H9 (cell line): ENCODE measurements at places on chromosomes 5 and 9.

DNA sequence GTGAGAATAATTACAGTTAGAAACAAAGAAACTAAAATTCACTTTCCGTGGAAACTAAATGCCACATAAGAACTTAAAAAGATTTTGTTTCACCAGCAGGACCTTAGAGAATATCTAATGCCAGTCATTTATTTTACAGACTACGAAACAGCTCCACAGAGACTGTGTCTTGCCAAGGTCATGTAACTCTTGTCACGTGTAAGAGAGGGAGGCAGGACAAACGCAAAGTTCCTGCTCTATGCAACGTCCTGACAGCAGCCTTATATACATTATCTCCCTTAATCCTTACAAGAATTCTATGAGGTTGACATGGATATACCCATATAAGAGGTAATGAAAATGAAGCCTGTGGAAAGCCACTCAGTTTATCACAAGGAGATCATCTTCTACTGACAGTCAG is 39.4 kb downstream of the CTNNAL1 start:
- DNase-seq, result no peak

- no peak for DNase-seq
These were observed 32.6 kb downstream of the FOXI1 start for GRCh38 chr5:170138273-170138672.

- no peak for DNase-seq
These were observed 109.8 kb downstream of the NSG2 start for GRCh38 chr5:174155281-174155680.

DNA sequence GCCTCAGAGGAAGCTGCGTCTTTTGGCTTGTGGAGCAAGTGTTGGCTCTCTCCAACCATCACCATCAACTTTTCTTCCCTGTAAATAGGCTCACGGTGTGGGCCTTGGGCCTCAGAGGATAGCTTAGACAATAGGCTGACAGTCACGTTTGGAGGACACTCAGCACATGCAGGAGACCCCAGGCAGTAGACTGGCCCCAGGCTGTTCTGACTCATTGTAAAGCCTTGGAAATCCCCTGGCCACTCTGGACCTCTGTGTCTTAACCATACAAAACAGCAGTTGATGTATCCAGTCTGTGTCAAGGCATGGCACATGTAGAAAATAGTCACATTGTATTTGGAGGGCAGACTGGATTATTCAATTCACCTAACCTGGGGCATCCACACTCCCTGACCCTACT is 18.6 kb downstream of the CD74 start:
- no peak for DNase-seq

DNA sequence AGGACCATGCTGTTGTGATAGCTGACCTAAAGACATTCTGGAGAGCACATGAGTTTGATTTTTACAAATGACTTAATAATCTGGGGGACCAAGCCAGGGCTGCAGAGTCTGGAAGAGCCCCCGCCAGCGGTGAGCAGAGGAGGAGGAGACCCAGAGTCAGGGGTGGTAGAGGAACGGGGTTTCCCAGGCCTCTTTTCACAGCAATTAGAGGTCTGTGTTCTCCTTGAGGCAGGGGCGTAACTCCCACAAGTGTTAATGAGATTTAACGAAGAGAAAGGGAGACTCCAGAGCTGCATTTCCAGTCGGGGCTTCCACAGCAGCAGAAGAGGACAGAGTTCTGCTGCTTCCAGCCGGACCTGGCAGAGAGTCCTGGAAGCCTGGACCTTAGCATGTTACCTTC is 137.9 kb upstream of the SLC24A2 start:
- DNase-seq, result no peak

GRCh38 chr5:135040034-135040332 is 6.0 kb upstream of the PITX1 start:
- DNase-seq, result peak; percentile 61

DNA sequence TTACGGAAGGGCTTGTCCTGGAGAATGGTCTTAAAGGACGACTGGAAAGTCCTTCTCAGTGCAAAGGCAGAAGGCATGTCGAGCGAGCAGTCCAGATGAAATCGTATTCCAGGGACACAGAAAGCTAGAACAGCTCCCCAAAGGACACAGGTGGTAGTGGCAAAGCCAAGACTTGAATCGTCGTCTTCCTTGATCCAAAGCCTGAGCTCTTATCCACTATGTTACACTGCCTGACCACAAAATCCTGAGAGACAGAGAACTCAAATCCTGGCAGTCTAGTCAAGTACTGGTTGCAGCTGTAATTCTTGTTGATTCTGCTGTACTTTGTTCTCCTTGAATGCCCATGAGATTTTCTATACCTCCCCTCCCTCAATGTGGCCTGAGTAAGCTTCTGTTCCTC is 198.7 kb downstream of the TARS1 start:
- DNase-seq, result no peak

- DNase-seq, result no peak
These were observed 5.1 kb upstream of the ERGIC1 start for GRCh38 chr5:172828911-172829431.

DNA sequence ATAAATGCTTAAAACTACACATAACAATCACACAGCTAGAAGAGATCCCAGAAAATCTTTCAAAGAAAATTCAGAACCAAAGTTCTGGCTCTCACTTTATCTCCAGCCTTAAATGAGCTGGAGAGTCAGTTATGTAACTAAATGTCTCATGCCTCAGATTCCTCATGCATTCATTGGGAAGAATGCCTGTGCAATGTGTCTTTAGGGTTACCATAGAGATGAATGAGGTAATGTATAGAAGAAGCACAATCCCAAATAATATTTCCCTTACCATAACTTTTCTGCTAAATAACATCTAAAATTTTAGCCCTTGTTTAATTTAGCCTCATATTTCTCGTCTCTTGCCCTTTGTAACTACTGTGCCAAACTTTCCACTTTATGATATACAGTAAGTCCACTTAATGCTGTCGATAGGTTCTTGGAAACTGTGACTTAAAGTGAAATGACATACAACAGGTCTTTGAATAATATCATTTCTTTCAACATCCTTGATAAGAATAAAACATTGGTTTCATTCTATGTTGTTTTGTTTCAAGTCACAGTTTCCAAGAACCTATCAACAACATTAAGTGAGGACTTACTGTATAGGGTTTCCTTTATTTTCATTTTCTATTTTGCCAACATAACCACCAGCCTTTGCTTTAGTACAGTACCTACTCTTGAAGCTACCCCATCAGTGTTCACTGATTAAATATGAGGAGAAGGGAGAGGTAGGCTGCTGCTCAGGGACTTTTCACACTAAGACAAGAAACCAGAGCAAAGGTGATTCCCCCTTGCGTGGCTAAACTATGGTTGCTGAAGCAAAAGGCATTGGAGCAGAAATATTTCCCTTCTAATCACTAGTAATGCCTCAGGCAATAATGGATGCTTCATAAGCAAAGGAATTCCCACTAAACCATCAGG is 295.7 kb upstream of the PTGER4 start:
- DNase-seq, result no peak

DNA sequence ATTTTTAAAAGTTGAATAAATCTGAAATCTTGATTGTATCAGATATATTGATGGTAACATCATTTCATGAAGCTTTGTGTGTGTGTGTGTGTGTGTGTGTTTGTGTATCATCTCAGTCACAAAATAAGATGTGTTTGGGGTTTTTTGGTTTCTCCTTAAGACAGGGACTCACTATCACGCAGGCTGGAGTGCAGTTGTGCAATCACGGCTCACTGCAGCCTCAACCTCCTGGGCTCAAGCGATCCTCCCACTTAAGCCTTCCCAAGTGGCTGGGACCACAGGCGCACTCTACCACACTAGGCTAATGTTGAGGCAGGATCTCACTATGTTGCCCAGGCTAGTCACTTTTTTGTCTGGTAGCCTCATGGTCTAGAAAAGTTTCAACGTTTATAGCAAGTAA is 83.4 kb upstream of the DMRT1 start:
- DNase-seq, result no peak

GRCh38 chr5:168747987-168748777 is 169.0 kb upstream of the PANK3 start:
- DNase-seq, result peak; percentile 90
